ENCODE measurements at places on chromosomes 7 and 10. TPM values are rescaled to one million over a fixed set of nuclear protein-coding genes. Genes with fewer than 3 reads are reported as not detected.

DNA sequence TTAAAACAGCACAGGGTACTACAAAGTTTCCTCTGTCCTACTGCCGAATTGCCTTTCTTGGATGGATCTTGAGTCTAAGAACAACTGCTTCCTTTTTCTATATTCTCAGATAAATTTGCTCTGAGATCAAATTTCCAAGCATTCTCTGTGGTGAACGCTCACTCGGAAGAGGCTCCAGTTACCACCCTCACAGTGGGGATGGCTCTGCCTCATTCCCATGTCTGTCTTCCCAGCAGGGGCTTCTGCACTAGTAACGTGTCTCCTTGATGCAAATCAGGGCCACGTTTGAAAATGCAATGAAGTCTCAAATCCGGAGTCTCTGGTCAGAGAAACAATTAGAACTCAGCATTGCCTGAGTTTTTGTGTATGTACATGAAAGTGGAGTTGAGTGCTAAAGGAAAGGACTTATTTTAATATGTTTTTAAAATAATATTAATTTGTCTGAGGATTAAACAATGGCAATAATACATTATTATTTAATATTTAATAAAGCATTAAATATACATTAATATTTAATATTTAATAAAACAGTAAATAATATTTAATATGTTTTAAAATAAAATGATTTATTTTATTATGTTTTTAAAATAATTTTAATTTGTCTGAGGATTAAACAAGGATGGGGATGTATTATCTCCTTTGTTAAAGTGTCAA, 61.8 kb downstream of the INHBA start:
- DNase-seq: no peak

DNA sequence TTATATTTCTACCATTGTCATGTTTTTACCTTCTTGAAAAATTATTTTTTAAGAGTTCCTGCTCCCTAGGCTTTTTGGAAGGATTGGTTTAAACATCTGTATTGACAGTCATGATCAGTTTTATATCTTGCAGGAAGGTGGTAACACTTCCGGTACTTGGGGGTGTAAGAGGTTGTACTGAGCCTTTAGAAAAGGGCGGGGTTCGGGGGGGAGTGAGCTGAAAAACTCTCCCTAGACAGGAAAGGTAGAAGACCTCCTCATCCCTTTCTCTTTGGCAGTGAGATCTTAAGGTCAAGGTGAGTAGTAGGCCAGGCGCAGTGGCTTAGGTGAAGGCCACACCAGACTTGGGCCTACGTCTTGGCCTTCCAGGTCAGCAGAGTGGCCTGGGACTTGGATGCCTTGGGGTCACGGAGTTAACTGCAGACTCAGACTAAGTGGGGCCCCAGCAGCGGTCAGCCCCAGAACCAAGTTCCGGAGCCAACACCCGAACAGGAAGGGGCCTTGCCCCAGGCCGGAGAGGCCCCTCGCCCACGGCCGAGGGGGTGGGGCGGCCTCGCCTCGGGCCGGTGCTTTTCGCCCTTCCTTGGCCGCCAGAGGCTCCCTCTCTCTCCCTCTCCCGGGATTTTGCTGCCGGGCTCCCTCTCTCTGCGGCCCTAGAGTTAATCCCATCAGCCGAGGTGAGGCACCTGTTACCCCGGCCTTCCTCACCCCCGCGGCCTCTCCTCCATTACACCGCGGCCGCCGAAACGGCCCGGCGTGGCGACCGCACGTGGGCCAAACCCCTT, at the start of gene PPP1R9A:
Gene PPP1R9A, plus strand, starts transcription at position 569 of the 785 bp plus-strand sequence. CDS start 2,520 bp downstream, outside the sequence.
- peak; percentile 61 for DNase-seq

GRCh38 chr10:83991986-83992753, 147.1 kb upstream of the GHITM start:
- DNase-seq: peak; percentile 26

DNA sequence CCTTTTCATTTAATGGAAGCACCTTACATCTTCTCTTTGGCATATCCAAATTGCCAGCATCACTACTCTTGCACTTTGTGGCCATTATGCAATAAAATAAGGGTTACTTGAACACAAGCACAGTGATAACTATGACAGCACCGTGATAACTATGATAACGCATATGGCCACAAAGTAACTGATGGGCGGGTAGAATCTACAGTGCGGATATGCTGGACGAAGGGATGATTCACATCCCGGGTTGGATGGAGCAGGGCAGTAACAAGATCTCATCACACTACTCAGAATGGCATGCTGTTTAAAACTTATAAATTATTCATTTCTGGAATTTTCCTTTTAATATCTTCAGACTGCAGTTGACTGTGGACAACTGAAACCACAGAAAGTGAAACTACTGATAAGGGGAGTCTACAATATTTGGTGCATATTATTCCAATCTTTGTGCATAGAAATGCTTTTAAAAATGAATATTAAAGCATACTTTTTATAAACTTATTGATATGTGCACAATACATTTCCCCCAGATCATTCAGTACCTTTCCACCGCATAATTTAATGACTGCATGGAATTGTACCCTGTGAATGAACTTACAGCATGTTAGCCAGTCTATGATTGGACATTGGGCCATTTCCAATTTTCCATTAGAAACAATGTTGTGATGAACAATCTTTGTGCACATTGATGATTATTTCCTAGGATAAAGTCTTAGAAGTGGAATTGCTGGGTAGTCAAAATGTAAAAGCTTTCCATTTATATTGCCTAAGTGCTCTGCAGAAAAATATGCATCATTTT, 136.4 kb downstream of the WNT2 start:
- DNase-seq: no peak

DNA sequence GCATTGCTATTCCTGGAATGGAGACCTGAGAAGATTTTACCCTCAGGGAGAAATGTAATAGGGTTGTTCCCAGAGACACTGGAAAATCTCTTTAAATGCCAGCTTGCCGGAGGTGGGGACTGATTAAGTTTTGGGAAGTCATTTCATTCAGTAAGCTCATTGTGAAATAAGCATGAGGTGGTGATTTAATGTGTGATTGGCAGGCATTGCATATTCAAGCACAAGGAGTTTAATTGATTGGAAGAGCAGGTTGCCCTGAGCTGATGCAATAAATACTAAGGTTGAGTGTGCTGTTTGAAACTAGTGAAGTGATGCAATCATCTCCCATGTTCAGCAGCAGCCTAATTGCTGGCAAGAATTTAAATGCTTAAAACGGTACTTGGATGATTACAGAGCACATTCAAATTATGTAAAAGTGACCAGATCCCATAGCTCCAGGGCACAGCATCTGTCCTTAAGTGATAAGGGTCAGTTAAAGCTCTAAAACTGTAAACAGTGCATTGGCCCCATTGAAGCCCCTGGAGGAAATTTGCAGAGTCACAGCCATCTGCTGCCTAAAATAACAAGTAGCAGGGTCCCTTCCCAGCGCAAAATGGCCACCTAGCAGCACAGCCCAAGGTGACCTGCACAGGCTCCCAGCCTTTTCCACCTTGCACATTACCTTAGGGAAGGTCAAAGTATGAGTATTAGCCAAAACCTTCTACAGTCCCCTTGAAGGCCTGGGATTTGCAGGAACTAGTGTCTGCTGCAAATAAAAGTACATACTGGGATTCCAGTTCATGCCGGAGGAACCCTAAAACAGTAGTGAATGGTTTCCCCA, 92.1 kb downstream of the CCDC71L start:
- DNase-seq: no peak

DNA sequence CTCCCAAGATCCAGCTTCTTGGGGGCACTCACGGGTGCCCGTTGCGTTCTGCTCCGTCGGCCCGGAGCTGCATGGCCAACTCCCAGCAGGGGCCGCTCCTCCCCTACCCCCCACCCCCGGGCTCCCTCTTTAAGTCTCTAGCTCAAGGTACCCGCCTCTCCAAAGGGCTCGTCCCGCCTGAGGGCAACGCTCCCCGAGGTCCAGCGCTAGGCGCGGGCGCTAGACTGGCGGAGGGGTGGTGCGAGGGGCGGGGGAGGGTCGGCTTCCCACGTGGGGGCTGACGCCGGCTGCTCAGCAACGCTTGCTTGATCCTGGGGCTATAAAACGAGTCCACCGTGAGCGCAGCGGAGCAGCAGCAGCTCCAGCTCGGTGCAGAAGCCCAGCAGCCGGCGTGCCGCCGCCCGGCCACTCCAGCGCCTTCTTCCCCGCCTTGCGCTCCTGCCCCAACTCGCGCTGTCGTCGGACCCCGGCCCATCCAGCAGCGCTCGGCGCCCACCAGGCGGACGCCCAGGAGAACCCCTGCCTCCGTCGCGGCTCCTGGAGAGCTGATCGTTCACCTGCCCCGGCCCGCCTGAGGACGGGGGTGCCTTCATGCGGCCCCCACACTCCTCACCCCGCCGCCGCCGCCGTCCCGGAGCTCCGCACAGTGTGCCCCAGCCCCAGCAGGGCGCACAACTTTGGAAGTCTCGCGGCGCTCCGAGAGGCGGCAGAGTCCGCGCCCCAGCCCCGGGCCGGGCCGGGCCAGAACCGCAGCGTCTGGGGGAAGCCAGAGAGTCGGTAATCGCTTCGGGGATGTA, at the start of gene ADRA2A:
Gene ADRA2A, plus strand, starts transcription at position 348 of the 797 bp plus-strand sequence. CDS start 968 bp downstream, outside the sequence.
- peak; percentile 44 for DNase-seq

- no peak for DNase-seq
These were observed 57.7 kb downstream of the PRTFDC1 start for GRCh38 chr10:24894728-24895127.

- DNase-seq: no peak
These were observed 32.9 kb downstream of the ENTPD1 start for GRCh38 chr10:95788830-95789229.

- no peak for DNase-seq
These were observed 201.0 kb upstream of the PTN start for GRCh38 chr7:137544453-137545058.

DNA sequence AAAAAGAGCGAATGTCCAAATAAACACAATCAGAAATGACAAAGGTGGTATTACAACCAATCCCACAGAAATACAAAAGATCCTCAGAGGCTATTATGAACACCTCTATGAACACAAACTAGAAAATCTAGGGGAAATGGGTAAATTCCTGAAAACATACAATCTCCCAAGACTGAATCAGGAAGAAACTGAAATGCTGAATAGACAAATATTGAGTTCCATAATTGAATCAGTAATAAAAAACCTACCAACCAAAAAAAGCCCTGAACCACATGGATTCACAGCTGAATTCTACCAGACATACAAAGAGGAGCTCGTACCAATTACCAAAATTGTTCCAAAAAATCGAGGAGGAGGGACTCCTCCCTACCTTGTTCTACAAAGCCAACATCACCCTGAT, 56.1 kb upstream of the ZNF800 start:
- no peak for DNase-seq

DNA sequence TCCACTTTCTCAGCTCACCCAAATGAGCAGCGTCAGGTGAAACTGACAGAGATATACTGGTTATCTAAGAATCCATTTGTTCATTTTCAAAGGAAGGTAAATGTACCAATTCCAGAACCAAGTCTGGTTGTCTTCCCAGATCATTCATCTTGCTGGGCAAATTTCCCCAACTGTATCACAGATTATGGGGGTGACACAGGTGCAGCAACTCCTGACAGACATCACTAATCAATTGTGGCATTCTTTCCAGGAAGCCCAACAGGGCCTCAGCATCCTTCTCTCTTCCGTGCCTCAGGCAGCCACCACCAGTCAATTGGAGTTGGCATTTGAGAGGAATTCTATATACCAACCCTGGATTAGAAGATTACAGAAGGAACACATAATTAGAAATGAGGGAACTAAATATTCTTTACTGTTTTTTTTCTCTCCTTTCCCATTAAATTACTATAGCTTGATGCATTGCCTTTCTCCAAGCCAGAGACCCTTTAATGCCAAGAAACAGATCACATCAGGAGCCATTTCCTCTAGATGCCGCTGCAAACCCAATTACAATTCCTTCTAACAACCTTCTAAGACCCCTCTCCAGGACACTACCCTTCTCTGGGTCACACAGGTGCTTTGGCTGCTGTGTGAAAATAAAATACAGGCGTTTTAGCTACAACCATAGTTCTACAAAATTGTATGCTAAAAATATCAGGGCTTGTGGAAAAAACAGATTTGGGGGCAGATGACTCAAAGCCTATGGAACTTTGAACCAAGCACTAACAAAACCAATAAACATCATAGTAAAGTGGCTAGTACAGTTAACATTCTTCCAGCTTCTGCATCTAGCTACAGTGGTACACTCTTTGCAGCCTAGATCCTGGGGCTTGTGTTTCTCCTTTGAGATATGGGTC, 291.6 kb downstream of the RNLS start:
- no peak for DNase-seq

- DNase-seq: no peak
These were observed 41.9 kb downstream of the CDK1 start for GRCh38 chr10:60820093-60820754.

DNA sequence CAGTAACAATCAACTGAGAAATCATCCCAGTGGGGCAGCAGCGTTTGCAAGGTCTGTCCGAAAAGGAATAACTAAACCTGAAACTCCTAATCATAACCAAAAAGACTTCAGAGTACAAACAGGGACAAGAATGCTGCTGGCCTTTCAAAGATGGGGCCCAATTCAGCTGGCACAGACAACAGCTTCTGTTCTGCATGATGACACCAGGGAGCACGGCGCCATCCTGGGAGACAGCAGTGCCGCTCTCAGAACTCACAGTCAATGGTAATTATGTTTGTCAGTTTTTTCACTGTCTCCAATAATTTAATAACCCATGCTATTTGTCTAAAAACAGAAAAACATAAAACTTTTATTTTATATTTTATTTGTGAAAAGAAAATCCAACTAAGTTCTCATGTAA, 90.0 kb downstream of the LARP4B start:
- DNase-seq: no peak

GRCh38 chr10:61852261-61852660, 49.2 kb upstream of the ARID5B start:
- no peak for DNase-seq

The WNT8B gene
- total RNA-seq: not detected

The SPDYE2 gene
- total RNA-seq: not detected

The TMEM106B gene
- 24.3 TPM for total RNA-seq

The KDM7A gene
- total RNA-seq: 21.9 TPM

The LHFPL3 gene
- total RNA-seq: 0.80 TPM
